ENCODE measurements at places on chromosomes 4 and X. TPM values are rescaled to one million over a fixed set of nuclear protein-coding genes. Genes with fewer than 3 reads are reported as not detected.
A peak's percentile ranks its signal among the peaks of the same experiment; 100 is the strongest.

CXCL3 gene
- not detected for total RNA-seq

DNA sequence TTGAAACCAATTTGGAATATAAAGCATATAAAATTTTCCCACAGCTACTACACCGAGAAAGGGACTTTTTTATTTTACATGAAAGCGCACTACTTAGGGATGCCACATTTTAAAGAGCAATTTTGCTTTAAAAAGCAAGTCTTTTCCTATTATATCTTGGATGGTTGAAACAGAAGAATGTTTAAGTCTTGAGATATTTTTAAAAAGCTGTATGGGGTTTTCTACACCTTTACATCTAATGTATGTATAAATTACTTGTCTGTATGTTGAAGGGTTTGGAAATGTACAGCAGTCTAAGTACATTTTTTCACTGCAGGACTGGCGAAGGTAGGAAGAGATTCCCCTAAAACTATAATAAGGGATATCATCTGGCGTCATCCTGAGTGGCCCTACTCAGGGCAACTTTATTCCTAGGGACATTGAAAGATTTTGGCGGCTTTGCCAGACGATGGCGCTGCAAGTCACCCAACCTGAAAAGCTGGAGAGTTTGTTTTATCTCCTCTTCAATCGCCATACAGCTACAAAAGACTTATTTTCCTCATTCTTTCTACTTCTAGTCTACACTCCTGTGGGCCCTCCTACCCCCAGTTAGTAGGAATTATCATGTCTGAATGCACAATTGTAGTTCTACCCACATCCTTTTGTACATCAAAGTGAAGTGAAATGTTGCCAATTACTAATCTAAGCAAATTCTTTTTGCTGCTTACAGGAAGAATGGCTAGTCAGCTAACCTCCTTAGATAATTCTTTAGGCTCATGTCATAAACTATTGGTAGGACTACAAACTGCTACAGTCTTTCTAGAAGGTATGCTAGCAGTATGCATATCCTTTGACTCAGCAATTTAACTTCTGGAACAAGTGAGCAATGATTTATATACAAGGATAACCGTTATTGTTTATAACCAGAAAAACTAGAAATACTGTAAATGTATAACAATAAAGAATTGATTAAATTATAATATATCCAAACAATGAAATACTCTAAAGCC is 782 bp upstream of the NEK1 start:
- H3K36me3 ChIP-seq = no peaks in the 10 kb centered on the region
- peaks cover 32% of the 10 kb centered on the region for H3K4me1 ChIP-seq
- H3K27ac ChIP-seq = peak overlapping the region; percentile 99

GAGE13 gene
- not detected for total RNA-seq

CDKL2 gene
- 0.37 TPM for total RNA-seq

DNA sequence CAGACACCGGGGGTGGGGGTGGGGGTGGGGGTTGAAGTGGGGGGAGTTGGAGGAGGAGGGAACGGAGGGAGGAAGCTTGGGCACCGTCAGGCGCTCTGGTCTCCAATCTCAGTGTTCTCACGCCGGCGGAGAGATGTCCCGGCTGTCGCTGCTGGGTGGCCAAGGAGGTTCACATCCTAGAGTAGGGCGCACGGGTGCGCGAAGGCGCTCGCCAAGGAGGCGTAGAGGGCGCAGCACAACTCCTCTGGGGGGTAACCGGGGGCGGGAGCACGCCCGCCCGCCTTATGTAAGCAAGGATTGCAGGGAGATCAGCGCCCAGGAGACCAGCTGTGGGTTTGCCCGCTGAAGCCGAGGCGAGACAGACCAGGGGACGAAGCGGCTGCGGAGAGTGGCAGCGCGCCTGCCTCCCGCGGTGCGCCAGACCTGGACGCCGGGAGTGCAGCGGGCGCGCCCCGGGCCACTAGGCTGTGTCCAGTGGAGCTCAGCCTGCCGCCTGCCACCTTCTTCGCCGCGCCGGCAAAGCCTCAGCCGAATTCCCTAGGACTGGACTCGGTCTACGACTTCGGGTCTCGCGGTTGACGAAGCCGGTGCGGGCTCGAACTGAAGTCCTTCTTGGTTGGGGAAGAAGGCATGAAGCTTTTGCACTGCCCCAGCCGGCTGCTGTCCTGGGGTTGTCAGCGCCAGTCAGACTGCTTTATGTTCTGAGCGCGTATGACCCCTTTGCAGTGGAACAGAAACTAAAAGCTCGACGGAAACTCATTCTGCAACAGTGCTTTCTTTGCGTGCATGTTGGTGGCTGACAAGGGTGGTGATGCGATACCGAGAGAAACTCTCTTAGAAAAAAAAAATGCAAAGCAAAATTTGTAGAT is 707 bp upstream of the UNC5C start:
- peaks cover 5% of the 10 kb centered on the region for H3K27me3 ChIP-seq
- H3K4me3 ChIP-seq = no peak overlapping the region
- H3K4me1 ChIP-seq = no peaks in the 10 kb centered on the region
- no peaks in the 10 kb centered on the region for H3K36me3 ChIP-seq
- H3K27ac ChIP-seq = no peak overlapping the region

BEX1 gene
- total RNA-seq = 0.63 TPM

DNA sequence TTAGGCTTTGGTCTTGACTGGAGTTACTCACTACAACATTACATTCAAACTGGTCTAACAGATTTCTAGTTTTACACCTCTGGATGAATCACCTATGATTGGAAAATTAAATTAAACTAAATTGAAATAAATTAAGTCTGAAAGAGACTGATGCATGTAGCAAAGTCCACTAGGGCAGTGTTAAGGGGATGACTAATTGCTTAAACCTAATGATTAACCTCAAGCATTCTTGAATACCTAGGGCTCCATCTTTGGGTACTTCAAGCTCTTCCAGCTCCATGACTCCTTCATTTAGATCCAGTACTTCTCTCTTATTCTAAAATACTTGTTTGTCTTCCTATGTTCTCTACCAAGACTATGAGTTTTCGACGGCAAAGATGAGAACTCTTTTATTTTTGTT is 86.8 kb downstream of the SH2D1A start:
- no peak overlapping the region for H3K4me3 ChIP-seq
- H3K27ac ChIP-seq = no peak overlapping the region
- no peaks in the 10 kb centered on the region for H3K4me1 ChIP-seq
- H3K27me3 ChIP-seq = no peaks in the 10 kb centered on the region
- DNase-seq = no peak

DNA sequence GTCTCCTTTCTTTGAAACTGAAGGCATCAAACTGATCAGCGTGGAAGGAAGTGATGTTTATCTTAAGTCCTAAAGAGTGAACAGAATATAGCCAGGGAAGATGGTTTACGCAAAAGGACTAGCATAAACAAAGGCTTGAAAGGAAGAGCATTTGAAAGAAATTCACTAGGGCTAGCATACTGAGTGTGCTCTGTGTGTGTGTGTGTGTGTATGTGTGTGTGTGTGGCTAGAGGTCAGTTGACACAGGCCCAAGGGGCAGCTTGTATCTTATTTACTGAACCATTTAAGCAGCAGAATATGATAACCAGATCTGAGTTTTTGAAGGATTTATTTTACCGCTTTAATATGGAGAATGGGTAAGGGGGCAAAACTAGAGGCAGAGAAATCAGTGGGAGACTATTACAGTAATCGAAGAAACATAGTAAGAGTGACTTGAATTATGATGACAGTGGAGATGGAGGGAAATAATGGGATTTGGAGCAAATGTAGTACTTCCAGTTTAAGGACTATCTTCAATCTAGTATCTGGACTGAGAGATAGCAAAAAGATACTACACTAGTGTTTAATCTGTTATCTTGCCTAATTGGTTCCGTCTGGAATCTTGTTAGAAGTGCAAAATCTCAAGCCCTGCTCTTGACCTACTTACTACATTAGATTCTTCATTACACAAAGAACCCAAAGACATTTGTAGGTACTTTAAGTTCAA is 36.9 kb downstream of the CEP44 start:
- no peak overlapping the region for H3K4me3 ChIP-seq
- no peaks in the 10 kb centered on the region for H3K27me3 ChIP-seq
- H3K27ac ChIP-seq = no peak overlapping the region
- H3K36me3 ChIP-seq = peaks cover 3% of the 10 kb centered on the region

REPS2 gene
- 0.11 TPM for total RNA-seq

GRCh38 chrX:132090403-132091159 is 37.2 kb downstream of the FRMD7 start:
- H3K27ac ChIP-seq = no peak overlapping the region
- no peaks in the 10 kb centered on the region for H3K27me3 ChIP-seq
- no peaks in the 10 kb centered on the region for H3K4me1 ChIP-seq
- H3K36me3 ChIP-seq = no peaks in the 10 kb centered on the region
- no peak for DNase-seq
- no peak overlapping the region for H3K4me3 ChIP-seq

DNA sequence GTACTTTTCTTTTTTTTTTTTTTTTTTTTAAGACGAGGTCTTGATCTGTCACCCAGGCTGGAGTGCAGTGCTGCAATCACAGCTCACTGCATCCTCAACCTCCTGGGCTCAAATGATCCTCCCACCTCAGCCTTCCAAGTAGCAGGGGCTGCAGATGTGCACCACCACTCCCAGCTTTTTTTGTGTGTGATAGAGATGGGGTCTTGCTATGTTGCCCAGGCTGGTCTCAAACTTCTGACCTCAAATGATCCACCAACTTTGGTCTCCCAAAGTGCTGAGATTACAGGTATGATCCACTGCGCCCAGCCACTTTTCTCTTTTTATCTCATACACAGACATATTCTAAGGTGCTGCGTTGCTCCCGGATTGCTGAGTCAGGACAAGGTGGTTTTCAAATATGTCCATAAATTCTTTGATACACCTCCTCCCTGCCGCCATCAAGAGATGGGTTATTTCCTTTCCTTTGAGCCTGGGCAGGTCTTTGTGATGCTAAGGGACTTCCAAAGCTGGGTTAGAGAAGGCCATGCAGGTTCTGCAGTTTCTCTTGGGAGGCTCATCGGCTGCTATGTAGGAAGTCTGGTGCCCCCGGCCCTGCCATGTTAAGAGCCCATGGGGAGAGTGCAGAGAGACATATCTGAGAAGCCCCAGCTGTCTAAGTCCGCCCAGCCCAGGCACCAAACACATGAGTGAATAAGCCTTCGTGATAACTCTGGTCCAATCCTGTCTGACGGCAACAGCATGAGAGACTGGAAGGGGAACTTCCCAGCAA is 8.4 kb upstream of the PLA2G12A start:
- no peaks in the 10 kb centered on the region for H3K36me3 ChIP-seq
- H3K4me3 ChIP-seq = no peak overlapping the region
- H3K27ac ChIP-seq = no peak overlapping the region
- H3K27me3 ChIP-seq = no peaks in the 10 kb centered on the region

SPANXA2 gene
- not detected for total RNA-seq

DNA sequence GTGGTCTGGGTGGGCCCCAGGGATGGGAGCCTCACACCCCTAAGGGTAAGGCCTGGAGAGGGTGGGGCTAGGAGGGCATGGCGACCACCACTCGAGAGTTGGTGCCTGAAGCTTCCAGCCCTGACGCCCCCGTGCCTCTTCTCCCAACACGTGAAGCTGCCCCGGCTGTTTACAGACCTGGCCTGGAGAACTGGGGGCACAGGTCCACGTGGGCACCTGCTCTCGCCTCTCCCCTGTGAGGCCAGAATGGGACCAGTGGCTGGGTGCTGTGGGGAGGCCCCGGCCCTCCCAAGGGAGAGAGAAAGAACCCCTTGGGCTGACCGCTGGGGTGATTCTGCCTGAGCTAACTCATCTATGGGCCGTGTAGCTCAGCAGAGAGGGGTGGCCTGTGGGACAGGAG is 15.5 kb downstream of the NAT8L start:
- no peaks in the 10 kb centered on the region for H3K4me1 ChIP-seq
- H3K27ac ChIP-seq = no peak overlapping the region
- no peak for DNase-seq
- H3K27me3 ChIP-seq = no peaks in the 10 kb centered on the region

DNA sequence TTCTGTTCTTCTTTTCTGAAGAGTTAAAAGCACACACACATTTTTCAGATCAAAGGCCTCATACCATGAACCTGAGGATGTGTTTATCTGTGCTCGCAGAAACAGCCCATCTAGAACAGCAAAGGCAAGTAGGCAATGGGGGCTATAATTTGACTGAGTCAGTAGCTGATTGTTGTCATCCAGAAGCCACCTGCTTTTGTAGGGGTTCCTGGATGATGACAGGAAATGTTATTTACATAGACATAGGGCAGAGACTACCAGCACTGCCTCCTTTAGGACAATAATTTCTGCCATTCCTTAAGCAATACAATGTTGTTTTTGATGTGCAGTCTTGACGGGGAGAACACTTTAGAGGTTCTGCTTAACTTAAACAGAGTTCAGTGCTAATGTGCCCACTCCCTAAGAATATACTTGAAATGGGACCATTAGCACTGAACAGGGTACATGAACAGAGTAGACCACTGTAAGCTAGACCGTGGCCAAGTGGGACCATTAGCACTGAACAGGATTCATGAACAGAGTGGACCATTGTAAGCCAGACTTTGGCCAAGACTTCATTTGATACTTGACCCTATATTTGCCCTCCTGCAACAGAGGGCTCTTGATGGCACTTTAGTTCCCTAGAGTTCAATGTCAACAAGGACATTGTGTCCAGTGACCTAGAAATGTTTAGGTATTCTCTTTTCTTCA is 42.8 kb upstream of the CCSER1 start:
- H3K36me3 ChIP-seq = no peaks in the 10 kb centered on the region
- no peaks in the 10 kb centered on the region for H3K27me3 ChIP-seq
- H3K4me3 ChIP-seq = no peak overlapping the region

Measured in CD8-positive, alpha-beta memory T cell (primary cell).